ENCODE measurements at places on chromosomes 1 and 21. TPM values are rescaled to one million over a fixed set of nuclear protein-coding genes. Genes with fewer than 3 reads are reported as not detected.
A peak's percentile ranks its signal among the peaks of the same experiment; 100 is the strongest.

DNA sequence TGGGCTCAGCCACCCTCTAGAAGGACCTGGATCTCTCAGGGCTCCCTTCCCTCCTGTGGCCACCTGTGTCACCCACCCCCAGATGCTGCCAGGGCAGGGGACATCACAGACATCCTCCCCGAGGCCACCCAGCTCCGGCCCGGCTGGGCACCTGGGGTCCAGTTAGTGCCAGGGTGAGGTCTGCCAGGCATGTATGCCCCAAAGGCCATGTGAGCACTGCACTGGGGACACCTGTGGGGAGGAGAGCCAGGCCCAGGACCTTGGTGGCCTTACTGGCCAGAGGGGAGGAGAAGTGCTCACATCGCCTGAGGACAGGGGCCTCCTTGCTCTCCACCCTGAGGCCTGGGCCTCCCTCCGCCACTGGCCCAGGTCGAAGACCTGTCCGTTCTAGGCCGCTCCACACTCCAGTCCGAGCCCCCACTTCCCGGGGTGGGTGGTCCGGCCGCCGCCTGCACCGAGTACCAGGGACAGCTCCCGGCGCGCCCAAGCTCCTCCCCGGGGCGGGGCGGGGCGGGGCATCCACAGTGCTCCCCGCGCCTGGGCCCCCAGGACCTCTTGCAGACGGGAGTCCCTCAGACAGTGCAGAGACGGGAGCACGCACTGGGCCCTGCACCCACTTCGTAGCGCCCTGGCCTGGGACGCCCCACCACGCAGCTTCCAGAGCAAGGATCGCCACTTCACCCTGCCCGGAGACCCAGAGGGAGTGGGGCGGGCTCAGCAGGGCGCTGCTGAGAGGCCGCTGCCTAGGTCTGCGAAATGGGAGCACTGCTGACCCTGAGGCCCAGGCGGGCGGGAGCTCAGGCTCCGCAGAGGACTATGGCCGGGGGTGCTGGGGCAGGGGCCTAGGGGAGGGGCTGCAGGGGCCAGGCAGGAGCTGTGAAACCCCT lies 34.3 kb upstream of the CCDC27 start:
- H3K27ac ChIP-seq: no peak overlapping the region
- DNase-seq: no peak
- peaks cover 13% of the 10 kb centered on the region for H3K27me3 ChIP-seq
- no peaks in the 10 kb centered on the region for H3K36me3 ChIP-seq
- no peak overlapping the region for H3K4me3 ChIP-seq

GRCh38 chr21:42524341-42525028 lies 10.8 kb downstream of the SLC37A1 start:
- peak overlapping the region; percentile 39 for H3K4me3 ChIP-seq
- no peaks in the 10 kb centered on the region for H3K27me3 ChIP-seq
- H3K27ac ChIP-seq: peak overlapping the region; percentile 83
- peaks cover 36% of the 10 kb centered on the region for H3K4me1 ChIP-seq
- H3K36me3 ChIP-seq: no peaks in the 10 kb centered on the region

DNA sequence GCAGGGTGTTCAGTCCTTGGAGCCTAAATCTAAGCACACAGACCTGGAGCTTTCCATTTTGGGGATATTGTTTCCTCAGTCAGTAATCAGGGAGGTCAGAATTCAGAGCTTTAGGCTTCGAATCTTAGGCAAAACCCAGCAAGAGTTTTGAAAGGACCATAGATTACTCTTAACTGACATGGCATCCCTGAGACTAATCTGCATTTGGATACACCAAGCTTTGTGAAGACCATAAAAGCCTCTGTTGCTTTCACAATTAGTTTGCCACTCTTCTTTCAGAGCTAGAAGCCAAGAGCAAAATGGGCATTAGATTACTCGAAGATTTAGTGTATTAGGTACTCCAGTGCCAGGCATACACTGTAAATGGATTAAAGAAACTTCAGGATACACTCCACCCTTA lies 131.8 kb upstream of the GREM2 start:
- H3K27me3 ChIP-seq: no peaks in the 10 kb centered on the region
- no peak overlapping the region for H3K4me3 ChIP-seq
- H3K4me1 ChIP-seq: no peaks in the 10 kb centered on the region
- H3K36me3 ChIP-seq: no peaks in the 10 kb centered on the region

GRCh38 chr1:153490272-153491051 lies 30.0 kb upstream of the S100A7 start:
- H3K27ac ChIP-seq: peak overlapping the region; percentile 73
- peak; percentile 94 for DNase-seq
- H3K27me3 ChIP-seq: no peaks in the 10 kb centered on the region

The HSD3B1 gene
- total RNA-seq: not detected

The PLEKHG5 gene
- total RNA-seq: 5.8 TPM

The USH2A gene
- total RNA-seq: under 0.01 TPM

DNA sequence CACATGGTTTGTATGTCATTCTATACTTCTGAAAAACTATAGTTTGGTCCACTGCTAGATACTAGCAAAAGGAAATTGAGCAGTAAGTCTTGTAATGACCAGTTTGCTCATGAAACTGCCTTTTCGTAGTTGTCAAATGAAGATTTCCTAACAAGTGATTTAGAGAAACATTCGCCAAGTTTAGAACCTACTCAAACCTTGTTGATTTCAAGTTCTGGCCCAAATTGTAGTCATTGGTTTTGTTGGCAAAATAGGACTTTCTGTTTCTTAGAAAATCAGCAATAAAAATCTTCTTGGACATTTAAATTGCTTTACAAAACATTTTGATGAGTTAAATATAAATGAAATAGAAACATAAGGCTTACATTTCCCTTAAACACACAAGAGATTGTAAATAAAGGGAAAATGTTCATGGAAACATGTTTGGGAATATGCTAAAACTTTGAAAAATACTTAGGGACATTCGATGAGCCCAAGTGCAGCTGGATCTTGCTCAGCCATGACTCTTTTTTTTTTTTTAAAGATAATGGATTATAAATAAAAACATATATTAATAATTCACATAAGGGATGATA lies 178.5 kb upstream of the LYPLAL1 start:
- no peak overlapping the region for H3K27ac ChIP-seq
- no peaks in the 10 kb centered on the region for H3K36me3 ChIP-seq
- H3K27me3 ChIP-seq: no peaks in the 10 kb centered on the region
- DNase-seq: no peak
- no peak overlapping the region for H3K4me3 ChIP-seq

The TNFSF4 gene
- total RNA-seq: 3.7 TPM

- H3K4me3 ChIP-seq: no peak overlapping the region
- no peak overlapping the region for H3K27ac ChIP-seq
- H3K4me1 ChIP-seq: no peaks in the 10 kb centered on the region
- H3K36me3 ChIP-seq: no peaks in the 10 kb centered on the region
- DNase-seq: no peak
Observed at GRCh38 chr1:97277891-97278654, 556.5 kb downstream of the PTBP2 start.

DNA sequence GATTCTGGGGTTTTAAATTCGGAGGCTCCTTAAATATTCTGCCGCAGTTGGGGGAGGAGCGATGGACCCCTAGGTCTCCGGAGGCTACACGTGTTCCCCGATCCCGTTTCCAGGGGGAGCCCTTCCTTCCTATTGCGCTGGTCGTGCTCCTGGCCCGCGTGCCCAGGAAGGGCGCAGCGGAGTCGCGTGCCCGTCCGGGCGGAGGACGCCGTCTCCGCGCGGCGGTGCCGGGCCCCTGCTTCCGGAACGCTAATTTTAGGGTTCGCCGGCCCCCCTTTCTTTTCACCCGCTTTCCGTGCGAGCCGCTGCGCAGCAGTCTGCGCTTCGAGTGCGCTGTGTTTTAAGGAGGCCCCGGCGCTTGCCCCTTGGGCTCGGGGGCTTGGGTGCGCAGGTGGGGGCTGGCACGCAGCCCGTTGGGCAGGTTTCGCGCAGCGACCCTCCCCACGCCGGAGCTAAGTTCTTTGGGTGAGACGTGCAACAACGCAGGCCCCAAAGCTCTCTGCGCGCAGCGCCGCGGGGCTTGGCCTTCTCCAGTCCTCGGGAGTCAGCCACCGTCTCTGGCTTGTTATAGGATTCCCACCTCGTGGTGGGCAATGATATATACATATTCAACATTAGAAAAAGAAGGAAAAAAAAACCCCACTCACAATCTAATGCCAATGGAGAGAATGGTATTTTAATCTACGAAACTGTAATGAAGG lies 43.5 kb upstream of the DNAJC6 start:
- no peaks in the 10 kb centered on the region for H3K36me3 ChIP-seq
- DNase-seq: peak; percentile 83
- H3K4me1 ChIP-seq: peaks cover 7% of the 10 kb centered on the region

- no peaks in the 10 kb centered on the region for H3K36me3 ChIP-seq
- no peak overlapping the region for H3K27ac ChIP-seq
- no peak for DNase-seq
- no peak overlapping the region for H3K4me3 ChIP-seq
Observed at GRCh38 chr1:14625572-14625971, 27.1 kb downstream of the KAZN start.

The WNT9A gene
- total RNA-seq: 18.1 TPM

- no peak overlapping the region for H3K4me3 ChIP-seq
- peaks cover 3% of the 10 kb centered on the region for H3K36me3 ChIP-seq
- no peaks in the 10 kb centered on the region for H3K4me1 ChIP-seq
- no peak for DNase-seq
- H3K27ac ChIP-seq: no peak overlapping the region
Observed at GRCh38 chr1:85351202-85351828, 74.9 kb upstream of the BCL10 start.

- DNase-seq: no peak
- peaks cover 63% of the 10 kb centered on the region for H3K36me3 ChIP-seq
- H3K27me3 ChIP-seq: no peaks in the 10 kb centered on the region
Observed at GRCh38 chr1:204461331-204462228, 33.0 kb downstream of the PIK3C2B start.

The PTPRF gene
- total RNA-seq: 84.2 TPM

DNA sequence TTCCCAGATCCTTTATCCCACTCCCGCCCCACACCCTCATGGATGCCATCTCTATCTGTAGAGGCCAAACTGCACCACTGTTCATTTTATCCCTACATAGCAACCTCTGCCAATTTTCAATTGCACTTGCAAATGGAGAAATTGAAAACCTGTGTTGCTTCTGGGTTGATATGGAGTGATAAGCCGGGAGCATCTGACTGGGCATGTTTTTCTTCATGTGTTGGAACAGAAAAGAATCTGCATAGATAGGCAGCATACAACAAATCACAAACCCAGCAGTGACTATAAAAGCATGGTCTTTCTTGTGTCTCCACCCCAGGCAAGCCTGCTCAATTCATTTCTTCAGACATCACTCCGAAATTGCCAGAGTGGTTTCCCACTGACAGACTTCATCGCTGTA lies 608.8 kb upstream of the CAMK1G start:
- H3K27me3 ChIP-seq: no peaks in the 10 kb centered on the region
- H3K36me3 ChIP-seq: no peaks in the 10 kb centered on the region
- no peaks in the 10 kb centered on the region for H3K4me1 ChIP-seq
- no peak overlapping the region for H3K27ac ChIP-seq
- DNase-seq: no peak
- H3K4me3 ChIP-seq: no peak overlapping the region

DNA sequence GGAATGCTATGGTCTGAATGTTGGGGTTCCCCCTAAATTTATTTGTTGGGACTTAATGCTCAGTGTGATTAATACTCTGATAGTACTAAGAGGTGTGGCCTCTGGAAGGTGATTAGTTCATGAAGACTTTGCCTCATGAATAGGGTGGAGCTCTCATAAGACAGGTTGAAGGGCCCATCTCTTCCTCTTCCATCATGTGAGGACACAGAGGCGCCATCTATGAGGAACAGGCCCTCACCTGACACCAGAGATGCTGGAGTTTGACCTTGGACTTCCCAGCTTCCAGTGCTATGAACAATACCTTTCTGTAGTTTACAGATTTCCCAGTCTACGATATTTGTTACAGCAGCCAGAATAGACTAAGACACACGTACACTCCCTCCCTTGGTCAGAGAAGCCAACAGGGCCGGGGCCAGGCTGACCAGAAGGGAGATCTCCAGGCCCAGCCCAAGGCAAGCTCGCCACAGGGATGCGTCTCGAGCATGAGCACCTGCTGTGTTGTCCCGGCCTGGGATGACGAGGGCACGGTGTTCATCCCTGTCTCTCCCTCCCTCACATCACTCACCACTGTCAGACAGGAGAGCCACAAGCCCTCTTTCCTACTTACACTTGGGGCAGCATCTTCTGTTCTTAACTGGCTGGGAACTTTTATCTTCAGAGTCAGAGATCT lies 4.7 kb upstream of the ABCG1 start:
- no peak overlapping the region for H3K27ac ChIP-seq
- DNase-seq: no peak
- no peaks in the 10 kb centered on the region for H3K27me3 ChIP-seq
- H3K4me1 ChIP-seq: peaks cover 6% of the 10 kb centered on the region

The SLC30A2 gene
- not detected for total RNA-seq

GRCh38 chr1:199909137-199909536 lies 118.4 kb upstream of the NR5A2 start:
- no peak overlapping the region for H3K4me3 ChIP-seq
- no peaks in the 10 kb centered on the region for H3K27me3 ChIP-seq
- DNase-seq: no peak
- H3K4me1 ChIP-seq: no peaks in the 10 kb centered on the region
- H3K36me3 ChIP-seq: no peaks in the 10 kb centered on the region
- no peak overlapping the region for H3K27ac ChIP-seq

The ANGPTL3 gene
- total RNA-seq: not detected

DNA sequence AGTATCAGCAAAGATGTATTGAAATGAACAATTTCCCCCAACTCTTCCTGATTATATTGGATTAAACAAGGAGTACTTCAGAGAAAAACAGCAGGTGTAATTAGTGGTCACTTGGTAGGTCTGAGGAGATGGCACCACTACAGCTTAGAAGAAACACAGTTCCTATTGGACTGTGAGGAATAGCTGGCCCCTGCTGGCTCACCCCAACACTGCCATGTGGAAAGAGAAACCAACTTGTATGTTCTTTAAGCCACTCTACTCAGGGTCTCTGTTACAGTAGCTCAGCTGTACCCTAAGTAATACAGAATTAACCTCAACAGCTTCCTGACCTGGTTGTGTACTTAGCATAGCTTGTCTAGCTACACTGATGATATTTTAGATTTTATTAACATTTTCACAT lies 26.5 kb upstream of the MTR start:
- H3K27me3 ChIP-seq: no peaks in the 10 kb centered on the region
- H3K27ac ChIP-seq: no peak overlapping the region
- H3K36me3 ChIP-seq: no peaks in the 10 kb centered on the region
- H3K4me1 ChIP-seq: no peaks in the 10 kb centered on the region
- no peak for DNase-seq
